H1 (cell line): ENCODE measurements at places on chromosomes 3 and 15.

DNA sequence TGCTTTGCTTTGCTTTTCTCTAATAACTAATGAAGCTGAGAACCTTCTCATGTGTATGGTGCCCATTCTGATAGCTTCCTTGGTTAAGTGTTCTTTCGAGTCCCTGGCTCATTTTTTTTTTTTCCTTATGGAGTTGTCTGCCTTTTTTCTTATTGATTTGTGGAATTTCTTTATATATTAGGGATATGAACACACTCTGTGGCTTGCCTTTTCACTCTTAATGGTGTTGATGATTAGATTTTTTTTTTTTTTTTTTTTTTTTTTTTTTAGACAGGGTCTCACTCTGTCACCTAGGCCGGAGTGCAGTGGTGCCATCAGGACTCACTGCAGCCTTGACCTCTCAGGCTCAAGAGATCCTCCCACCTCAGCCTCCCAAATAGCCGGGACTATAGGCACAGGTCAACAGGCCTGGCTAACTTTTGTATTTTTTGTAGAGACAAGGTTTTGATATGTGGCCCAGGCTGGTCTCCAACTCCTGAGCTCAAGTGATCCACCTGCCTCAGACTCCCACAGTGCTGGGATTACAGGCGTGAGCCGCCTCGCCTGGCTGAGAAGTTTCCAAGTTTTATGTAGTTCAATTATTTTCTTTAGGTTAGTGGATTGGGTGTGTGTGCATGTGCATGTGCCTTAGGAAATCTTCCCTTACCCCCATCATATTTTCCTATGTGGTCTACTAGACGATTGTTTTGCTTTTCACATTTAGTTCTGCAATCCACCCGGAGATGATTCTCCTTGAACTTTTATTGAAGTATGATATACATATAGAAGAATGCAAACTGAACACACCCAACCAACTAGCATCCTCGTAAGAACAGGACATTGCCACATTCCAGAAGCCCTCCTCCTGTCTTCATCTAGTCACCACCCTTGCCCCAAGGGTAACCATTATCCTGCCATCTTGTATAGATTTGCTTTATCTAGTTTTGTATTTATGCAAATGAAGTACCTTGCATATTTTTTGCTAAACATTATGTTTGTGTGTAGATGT lies 1.7 kb upstream of the SNRPA1 start:
- DNase-seq, result no peak

- DNase-seq, result no peak
Measured at GRCh38 chr3:14154895-14155440, 23.4 kb downstream of the XPC start.

DNA sequence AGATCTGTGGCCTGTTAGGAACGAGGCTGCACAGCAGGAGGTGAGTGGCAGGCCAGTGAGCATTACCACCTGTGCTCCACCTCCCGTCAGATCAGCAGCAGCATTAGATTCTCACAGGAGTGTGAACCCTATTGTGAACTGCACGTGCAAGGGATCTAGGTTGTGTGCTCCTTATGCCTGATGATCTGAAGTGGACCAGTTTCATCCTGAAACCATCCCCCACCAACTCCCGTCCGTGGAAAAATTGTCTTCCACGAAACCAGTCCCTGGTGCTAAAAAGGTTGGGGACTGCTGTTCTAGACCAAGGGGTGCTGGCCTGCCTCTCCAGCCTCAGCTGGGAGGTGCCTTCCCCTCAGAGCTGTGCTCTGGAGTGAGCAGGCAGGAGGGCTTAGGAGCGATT lies 61.4 kb downstream of the RPLP1 start:
- no peak for DNase-seq

- no peak for DNase-seq
Measured at GRCh38 chr3:98906230-98906629, 4.7 kb upstream of the DCBLD2 start.

DNA sequence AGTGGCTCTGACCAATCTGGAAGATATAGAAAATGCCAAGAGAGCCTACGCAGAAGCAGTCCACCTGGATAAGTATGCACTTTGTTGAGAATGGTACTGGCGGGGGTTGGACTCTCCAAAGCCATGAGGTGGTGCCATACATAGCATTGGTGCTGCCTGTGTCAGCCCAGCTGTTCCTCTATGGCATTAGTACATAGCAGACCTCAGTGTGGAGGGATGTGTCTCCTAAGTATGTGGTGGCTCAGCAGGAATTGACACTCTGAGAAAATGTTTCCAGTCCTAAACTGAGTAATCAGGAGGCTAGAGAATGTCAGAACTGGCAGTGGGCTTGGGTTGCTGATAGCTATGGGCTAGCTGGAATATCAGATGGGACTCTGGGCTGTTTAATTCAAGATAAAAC lies 48.4 kb downstream of the ADPGK start:
- DNase-seq, result no peak
